Ovary (tissue), 10 donors: ENCODE measurements at places on chromosomes 3 and 15. TPM values are rescaled to one million over a fixed set of nuclear protein-coding genes. Genes with fewer than 3 reads are reported as not detected.

- no peaks in the 10 kb centered on the region for H3K36me3 ChIP-seq
- no peaks in the 10 kb centered on the region for H3K4me1 ChIP-seq
- no peak for DNase-seq
- H3K27me3 ChIP-seq = no peaks in the 10 kb centered on the region
- H3K4me3 ChIP-seq = no peak overlapping the region
These were observed 121.7 kb upstream of the DLG1 start for GRCh38 chr3:197420115-197420514.

- no peak overlapping the region for H3K27ac ChIP-seq
- no peak overlapping the region for H3K4me3 ChIP-seq
- H3K4me1 ChIP-seq = no peaks in the 10 kb centered on the region
- DNase-seq = no peak
- H3K36me3 ChIP-seq = no peaks in the 10 kb centered on the region
- H3K27me3 ChIP-seq = no peaks in the 10 kb centered on the region
These were observed 194.6 kb downstream of the GABRG3 start for GRCh38 chr15:27165590-27165989.

- H3K27me3 ChIP-seq = no peaks in the 10 kb centered on the region
- H3K27ac ChIP-seq = no peak overlapping the region
- peaks cover 13% of the 10 kb centered on the region for H3K4me1 ChIP-seq
- no peak overlapping the region for H3K4me3 ChIP-seq
- no peak for DNase-seq
- no peaks in the 10 kb centered on the region for H3K36me3 ChIP-seq
These were observed 49.0 kb downstream of the MEF2A start for GRCh38 chr15:99614749-99615288.

Gene C3orf70
- 7.2 TPM for total RNA-seq

DNA sequence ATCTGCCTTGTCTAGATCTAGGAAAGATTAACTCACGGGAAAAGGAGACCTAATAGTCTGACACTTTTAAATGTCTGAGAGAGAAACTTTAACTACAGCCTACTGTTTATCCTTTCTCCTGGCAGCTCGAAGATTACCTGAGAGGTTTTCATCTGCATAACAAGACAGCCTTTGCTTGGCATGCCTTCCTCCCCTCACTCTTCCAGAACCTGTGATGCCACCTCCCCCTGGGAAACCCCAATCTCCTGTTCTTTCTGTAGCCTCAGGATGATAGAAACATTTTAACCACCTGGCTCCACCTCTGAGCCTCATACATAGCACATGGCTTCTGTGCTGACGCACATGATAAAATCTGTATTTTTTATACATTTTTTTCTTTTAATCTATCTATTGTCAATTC, 420.8 kb downstream of the CNTN6 start:
- no peak for DNase-seq
- no peaks in the 10 kb centered on the region for H3K36me3 ChIP-seq
- H3K4me3 ChIP-seq = no peak overlapping the region

- H3K4me1 ChIP-seq = peaks cover 7% of the 10 kb centered on the region
- DNase-seq = peak; percentile 19
- no peaks in the 10 kb centered on the region for H3K36me3 ChIP-seq
- no peak overlapping the region for H3K27ac ChIP-seq
These were observed 9.2 kb downstream of the VILL start for GRCh38 chr3:37999836-38000235.

- H3K27ac ChIP-seq = no peak overlapping the region
- H3K27me3 ChIP-seq = no peaks in the 10 kb centered on the region
These were observed 3.2 kb upstream of the SCG3 start for GRCh38 chr15:51678096-51678495.

- H3K4me1 ChIP-seq = peaks cover 12% of the 10 kb centered on the region
- H3K27ac ChIP-seq = no peak overlapping the region
- no peak overlapping the region for H3K4me3 ChIP-seq
These were observed 106.0 kb downstream of the KLHL25 start for GRCh38 chr15:85688711-85689110.

GRCh38 chr3:175077216-175077615, 218.1 kb downstream of the NAALADL2 start:
- no peak overlapping the region for H3K27ac ChIP-seq
- H3K27me3 ChIP-seq = no peaks in the 10 kb centered on the region
- no peak overlapping the region for H3K4me3 ChIP-seq
- no peaks in the 10 kb centered on the region for H3K4me1 ChIP-seq

Gene PLSCR5
- not detected for total RNA-seq

GRCh38 chr3:127970966-127971592, 56.0 kb downstream of the KBTBD12 start:
- no peak overlapping the region for H3K4me3 ChIP-seq
- H3K36me3 ChIP-seq = no peaks in the 10 kb centered on the region
- H3K4me1 ChIP-seq = no peaks in the 10 kb centered on the region
- no peak for DNase-seq

DNA sequence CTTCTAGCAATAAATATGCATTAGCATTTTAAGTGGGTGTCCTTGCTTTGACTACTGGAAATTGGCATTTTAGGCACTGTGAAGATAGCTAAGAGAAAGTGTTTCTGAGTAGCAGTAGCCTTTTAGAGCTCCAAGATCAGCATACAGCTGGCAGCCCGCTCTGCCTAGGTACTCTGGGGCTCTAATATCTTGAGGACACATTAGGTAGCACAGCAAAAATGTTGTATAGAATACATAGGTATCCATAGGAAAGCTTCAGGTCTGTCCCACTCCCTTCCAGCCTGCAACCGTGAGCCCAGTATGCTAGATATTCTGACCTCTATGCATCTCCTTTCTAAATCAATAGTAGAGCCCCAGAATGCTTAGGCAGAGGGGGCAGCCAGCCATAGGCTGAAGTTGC, 670.5 kb downstream of the NLGN1 start:
- no peak overlapping the region for H3K27ac ChIP-seq
- no peaks in the 10 kb centered on the region for H3K4me1 ChIP-seq
- DNase-seq = no peak
- no peak overlapping the region for H3K4me3 ChIP-seq
- no peaks in the 10 kb centered on the region for H3K36me3 ChIP-seq

DNA sequence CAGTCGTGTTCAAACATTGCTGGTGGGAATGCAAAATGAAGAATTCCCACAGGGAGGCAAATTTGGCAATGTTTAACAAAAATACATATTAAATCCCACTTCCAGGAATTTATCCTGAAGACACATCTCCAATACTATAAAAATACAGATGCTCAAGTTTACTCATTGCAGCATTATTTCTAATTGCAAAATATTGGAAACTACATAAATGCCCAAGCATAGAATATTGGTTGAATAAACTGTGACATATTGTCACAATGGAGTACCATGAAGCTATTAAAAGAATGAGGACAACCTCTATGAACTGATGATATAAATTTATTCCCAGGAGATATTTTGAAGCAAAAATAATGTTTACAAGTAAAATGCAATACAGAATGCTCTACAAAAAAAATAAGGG, 49.7 kb upstream of the UBE2E2 start:
- H3K4me1 ChIP-seq = no peaks in the 10 kb centered on the region
- no peak overlapping the region for H3K4me3 ChIP-seq
- no peaks in the 10 kb centered on the region for H3K36me3 ChIP-seq
- no peak overlapping the region for H3K27ac ChIP-seq
- DNase-seq = no peak
- H3K27me3 ChIP-seq = no peaks in the 10 kb centered on the region

Gene CAPN3
- 8.0 TPM for total RNA-seq

- no peak for DNase-seq
- H3K4me3 ChIP-seq = no peak overlapping the region
- no peaks in the 10 kb centered on the region for H3K36me3 ChIP-seq
- peaks cover 31% of the 10 kb centered on the region for H3K4me1 ChIP-seq
These were observed 29.8 kb downstream of the SLC6A6 start for GRCh38 chr3:14431917-14432834.

Gene FETUB
- total RNA-seq = not detected

Gene SIDT1
- total RNA-seq = 1.1 TPM

Gene GOLGA8T
- not detected for total RNA-seq
